ENCODE measurements at places on chromosomes 11 and 22.

- DNase-seq: no peak
Measured at GRCh38 chr11:45839204-45839603, 8.1 kb upstream of the CRY2 start.

DNA sequence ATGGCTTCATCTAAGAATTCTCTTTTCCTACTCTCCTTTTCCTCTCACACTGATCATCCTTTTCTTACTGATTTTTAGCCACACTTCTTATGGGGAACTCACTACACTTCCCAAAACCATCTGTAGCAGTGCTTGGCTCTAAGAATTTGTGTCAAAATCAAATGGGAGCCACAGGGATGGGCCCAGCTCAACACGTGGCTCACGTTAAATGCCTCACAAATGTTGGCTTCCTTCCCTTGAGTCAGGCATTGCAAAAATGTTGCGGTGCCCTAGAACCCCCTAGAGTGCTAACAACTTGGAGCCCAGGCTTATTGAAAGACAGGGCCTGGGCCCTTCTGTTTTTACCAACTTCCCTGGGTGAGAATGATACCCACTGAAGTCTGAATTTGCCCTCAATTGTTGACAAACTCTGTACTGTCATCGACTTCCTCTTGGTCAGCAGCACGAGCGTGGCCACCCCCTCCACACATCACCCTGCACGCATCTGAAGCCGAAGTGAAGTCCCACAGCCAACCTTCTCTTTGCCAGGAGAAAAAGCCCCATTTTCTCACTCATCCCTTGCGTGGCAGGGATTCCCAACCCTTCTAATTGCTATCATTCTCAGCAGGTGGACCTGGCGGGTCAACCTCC is 69.7 kb downstream of the ELFN2 start:
- no peak for DNase-seq

DNA sequence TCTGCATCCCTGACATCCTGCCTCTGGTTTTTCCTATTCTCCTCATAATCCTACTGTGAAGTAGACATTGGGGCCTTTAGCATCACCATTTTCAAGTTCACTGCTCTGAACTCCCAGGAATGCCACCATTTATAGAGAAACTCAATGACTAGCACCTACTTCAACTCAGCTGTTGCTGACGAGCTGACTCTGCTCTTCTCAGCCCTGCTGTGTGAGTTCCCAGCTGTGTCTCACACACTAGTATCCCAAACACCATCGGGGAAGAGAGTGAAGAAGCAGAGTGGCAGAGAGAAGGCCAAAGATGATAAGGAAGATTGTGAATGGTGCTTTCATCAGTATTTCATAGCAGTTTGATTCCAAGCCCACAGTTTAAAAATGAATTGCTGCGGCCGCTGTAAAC is 71.9 kb downstream of the PLEKHA7 start:
- no peak for DNase-seq

- DNase-seq: peak; percentile 35
Measured at GRCh38 chr11:44036811-44037657, 10.7 kb upstream of the ACCSL start.

DNA sequence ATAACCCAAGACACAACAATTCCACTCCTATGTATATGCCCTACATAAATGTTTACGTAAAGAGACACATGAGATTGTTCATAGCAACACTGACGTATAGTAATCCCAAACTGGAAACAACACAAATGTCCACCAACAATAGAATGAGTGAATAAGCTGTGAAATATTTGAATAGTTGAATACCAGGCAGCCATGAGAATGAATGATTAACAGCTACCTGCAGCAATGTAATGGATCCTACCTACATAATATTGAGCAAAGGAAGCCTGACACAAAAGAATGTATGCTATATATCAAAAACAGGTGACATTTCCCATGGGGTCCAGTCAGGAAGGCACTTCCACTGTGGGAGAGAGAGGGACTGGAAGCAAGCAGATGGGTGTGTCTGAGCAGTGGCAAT is 92.8 kb upstream of the LINC01488 start:
- no peak for DNase-seq

DNA sequence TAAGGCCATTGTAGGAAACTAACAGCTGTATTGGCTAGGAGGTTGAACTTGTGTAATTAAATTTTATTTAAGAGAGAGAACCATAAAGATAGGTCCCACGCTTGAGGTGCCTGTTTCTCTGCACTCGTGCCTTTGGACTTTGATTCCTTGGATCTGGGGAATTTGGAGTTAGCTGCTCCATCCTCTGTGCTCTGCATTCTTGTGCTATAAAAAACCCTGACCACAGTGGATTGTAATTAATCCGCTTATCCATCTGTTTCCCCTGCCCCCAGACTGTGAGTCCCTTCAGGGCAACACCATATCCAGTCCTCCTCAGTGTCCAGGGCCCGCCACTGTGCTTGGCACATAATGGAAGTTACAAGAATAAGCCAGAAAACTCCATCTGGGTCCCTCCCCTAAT is 169.8 kb downstream of the SPON1 start:
- no peak for DNase-seq

- no peak for DNase-seq
Measured at GRCh38 chr11:45802531-45803317, 2.2 kb upstream of the SLC35C1 start.

- peak; percentile 40 for DNase-seq
Measured at GRCh38 chr22:25048659-25049647, 96.4 kb downstream of the KIAA1671 start.

- DNase-seq: no peak
Measured at GRCh38 chr11:123740787-123741158, 687 bp downstream of the ZNF202 start.

- no peak for DNase-seq
Measured at GRCh38 chr22:46710806-46711205, 27.2 kb downstream of the CERK start.
